ENCODE measurements at places on chromosomes 3 and 15.

- DNase-seq, result no peak
Measured at GRCh38 chr3:61955483-61955882, 394.1 kb downstream of the PTPRG start.

GRCh38 chr3:41288785-41289184, 89.5 kb downstream of the CTNNB1 start:
- DNase-seq, result no peak

GRCh38 chr3:78497767-78498166, 1270.0 kb downstream of the ROBO1 start:
- no peak for DNase-seq

- no peak for DNase-seq
Measured at GRCh38 chr3:114745322-114746240, 401.5 kb downstream of the ZBTB20 start.

- DNase-seq, result no peak
Measured at GRCh38 chr3:97987306-97987705, 15.1 kb upstream of the RIOX2 start.

All from WERI-Rb-1 (cell line).